ENCODE measurements at places on chromosomes 6 and 20.

- DNase-seq, result no peak
These were observed 318.9 kb downstream of the HDGFL1 start for GRCh38 chr6:22888163-22888752.

DNA sequence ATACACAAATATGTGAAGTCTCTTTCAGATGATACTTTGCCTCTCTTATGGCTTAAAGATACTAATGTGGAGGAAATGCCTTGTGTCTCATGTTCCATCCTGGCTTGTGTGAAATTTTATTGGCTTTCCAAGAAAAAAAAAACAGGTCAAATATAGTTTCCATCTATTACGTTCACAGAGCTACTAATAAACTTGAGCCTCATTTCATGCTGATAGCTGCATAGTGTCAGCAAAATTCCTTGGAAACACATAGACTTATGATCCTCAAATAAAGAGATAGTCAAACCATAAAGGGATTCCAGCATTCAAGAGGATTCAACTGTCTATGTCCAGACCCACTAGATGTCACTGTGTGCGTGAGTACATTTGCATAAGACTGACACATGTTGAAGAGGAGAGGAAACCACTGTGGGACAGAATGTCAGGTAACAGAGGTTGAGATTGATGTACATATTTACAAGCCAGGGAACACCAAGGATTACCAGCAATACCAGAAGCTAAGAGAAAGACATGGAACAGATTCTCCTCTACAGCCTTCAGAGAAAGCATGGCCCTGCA, 266.6 kb downstream of the COL12A1 start:
- DNase-seq, result no peak

DNA sequence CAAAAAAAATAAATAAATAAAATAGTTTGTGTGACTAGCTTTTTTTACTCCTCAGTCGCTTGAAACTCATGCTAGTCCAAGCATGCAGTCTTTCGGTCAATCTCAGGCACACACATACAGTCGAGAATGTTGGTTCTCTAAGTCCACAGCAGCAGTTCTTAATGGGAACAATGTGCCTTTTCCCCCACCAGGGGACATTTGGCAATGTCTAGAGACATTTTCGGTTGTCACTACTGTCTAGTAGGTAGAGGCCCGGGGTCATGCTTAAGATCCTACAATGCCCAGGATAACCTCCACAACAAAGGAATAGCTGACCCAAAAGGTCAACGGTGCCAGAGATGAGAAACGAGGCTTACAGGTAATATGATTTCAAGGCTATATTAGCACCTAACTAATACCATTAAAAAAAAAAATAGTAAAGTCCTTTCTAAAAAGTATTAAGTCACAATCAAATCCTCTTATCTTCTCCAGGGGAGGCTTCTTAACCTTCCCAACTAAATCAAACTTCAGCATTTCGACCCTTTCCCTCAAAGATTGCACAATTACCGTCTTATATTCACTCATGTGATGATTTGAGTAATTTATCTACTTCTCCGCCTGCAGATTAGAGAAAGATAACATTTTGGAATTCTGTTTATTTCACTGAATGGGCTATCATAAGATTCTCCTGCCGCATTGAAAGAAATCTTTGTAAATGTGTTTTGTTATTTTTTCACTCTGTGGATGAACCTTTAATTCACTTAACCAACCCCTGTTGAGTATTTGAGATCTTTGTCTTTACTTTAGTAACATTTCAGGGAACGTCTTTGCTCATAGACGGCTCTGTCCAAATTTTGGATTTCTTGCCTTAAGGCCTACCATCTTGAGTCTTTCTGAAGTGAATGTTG, 8.1 kb upstream of the SALL4 start:
- DNase-seq, result no peak

DNA sequence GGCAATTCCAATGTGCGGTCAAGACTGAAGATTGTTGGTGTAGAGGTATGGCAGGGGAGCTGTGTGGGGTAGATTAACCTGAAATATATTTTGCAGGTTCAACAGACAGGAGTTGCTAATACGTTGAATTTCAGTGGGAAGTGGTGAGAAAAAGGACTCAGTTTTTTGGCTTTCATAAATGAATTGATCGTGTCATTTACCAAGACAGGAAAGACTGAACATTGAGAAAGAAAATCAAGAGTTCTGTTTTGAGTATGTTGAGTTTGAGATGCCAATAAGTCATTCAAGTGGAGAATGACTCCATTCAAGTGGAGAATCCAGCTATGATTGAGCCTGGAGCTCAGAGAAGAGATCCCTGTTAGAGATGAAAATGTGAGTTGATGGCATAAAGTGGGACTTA, 31.1 kb downstream of the NFYA start:
- DNase-seq, result no peak

- no peak for DNase-seq
These were observed 38.3 kb downstream of the DAAM2 start for GRCh38 chr6:39830444-39830843.

GRCh38 chr6:134063966-134064445, 11.6 kb upstream of the SLC2A12 start:
- DNase-seq, result peak; percentile 34

DNA sequence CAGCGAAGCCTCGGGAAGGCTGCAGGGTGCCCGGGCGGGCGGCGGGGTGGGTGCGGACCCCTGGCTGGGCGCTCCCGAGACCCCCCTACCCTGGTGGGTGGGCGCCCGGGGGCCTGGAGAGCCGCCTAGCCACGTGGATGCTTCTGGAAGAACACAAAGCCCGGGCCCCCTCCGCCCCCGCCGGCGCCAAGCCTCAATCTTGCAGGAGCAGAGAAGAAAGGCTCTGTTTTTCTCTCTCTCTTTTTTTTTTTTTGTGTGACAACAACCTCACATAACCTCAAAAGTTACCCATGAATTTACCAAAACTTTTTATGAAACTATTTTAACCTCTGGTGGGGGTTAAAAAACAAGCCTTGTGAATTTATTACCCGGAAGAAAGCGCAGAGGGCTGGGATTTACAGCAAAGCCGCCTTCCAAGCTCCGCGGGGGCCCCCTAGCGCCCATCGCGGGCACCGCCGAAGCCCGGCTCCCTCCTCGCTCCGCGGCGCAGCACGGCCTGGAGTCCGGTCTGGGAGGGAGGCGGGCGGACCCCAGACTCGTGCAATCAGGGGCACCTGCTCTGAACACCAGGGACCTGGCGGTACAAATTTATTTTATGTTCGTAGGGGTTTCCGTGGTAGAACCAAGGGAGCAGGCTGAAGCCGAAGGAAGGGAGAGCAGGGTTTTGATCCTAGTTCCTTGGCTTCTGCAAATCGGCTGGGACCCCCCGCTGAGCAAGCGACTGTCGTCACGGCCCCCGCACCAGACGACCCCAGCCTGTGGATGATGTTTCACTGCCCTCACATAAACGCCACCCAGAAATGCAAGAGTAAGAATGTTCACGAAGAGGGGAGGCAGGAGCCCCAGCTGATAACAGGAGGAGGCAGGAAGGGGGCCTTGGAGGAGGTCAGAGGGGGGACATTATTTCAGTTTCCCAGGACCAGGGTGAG, 58.9 kb downstream of the ZNF831 start:
- DNase-seq, result peak; percentile 26

GRCh38 chr6:84756466-84756865, 7.9 kb downstream of the TBX18 start:
- DNase-seq, result no peak

DNA sequence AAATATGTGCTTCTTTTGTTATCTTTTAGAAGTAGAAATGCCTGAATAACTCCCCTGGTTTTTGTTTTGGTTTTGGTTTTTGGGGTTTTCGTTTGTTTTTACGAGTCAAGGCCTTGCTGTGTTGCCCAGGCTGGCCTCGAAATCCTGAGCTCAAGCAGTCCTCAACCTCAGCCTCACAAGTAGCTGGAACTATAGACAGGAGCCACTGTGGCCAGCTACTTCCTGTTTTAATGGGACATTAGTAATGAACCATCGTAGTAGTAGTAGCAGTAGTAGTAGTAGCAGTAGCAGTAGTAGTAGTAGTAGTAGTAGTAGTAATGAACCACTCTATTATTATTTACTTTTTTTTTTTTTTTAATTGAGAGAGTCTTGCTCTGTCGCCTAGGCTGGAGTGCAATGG, 66.0 kb downstream of the UBR2 start:
- DNase-seq, result no peak

GRCh38 chr20:54772893-54773642, 297.7 kb downstream of the DOK5 start:
- DNase-seq, result no peak

DNA sequence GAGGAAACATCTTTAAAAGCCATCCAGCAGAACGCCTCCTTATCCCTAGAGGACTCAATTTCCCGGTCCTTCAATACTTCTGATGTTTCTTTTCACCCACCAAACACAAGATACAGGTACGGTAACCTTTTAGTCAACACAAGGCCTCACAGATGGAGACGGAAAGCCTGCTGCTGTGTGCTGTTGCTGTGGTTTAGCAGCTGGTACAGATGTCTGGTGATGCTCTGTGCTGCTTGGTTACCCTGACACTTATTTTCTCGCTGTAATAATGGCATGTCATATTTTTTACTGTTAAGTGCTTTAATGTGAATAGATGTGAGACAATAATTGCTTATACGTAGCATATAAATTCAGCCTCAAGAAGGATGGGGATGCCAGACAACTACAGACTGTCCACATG, 25.3 kb downstream of the GMDS start:
- DNase-seq, result no peak

DNA sequence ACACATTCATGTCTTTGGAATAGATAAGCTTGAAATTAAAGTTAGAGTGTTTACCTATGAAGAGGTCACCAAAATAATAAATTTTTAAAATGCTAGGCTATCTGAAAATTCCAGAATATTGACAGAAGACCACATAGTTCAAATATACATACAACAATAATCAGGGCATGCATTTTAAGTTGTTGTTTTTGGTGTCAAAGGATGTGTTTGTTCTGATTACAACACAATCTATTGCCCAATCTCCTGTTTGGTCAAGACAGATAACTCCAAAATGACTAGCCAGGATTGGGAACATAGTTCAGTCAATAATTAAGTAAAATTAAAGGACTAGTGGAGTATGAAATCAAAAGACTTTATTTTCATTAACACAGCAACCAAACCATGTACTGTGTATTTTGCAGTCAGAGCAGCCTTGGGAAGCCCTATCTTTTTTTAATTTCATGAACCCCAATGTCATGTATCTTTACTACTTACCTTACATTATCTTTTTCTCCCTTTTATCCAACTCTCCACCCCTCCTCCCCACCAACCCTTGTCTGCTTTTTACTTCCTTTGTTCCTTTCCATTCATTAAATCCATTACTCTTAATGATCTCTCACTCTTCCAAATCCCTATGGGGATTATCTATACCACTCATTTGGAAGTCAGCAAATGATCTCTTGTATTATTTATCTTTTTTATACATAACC, 111.2 kb downstream of the CDK19 start:
- DNase-seq, result no peak

DNA sequence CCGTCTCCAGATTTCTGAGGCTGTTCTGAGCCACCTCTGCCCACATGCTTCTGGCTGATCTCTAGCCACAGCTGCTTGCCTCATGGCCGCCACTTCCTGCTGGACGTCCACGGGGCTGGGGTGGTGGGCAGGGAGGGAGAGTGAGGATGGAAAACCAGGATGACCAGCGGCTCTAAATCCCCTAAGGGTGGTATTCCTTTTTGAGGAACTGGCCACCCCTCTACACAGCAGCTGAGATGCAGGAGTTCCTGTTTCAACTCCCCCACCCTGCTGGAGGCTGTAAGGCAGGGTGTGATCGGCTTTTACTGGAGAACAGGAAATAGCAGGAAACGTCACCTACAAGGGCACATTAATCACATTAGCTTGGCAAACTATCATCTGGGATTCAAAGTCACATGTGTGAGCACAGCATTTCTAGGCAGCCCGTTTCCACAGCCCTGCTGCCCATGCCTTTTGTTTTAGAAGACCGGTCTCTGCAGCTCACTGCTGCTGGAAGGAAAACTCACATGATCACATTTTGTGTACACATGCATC, 181.6 kb upstream of the ECI2 start:
- no peak for DNase-seq

- DNase-seq, result no peak
These were observed 52.7 kb downstream of the IL20RA start for GRCh38 chr6:136992113-136992512.

DNA sequence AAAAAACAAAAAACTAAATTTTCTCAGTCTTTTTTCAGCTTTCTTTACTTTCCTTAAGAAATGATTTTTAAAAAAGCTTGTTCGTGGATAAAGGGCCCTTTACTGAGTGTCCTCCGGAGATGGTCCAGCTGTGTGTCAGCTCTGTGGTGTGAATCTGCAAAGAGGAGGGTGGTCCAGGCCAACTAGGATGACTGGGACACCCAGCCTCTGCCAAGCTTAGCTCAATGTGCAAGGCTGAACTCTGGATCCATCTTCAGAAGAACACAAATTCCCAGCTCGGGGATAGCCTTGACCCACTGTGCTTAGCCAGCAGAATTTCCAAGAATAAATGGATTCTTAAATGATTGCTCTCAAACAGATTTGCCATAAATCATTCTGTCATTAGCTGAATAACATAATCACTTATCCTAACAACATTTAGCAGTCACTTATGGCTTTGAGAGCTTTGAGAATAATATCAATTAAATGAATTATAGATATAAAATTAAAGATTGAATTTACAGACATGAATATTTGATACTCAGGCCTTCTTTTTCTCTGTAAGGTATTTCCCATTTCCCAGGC, 14.2 kb upstream of the CALHM5 start:
- DNase-seq, result no peak

- peak; percentile 47 for DNase-seq
These were observed 174.1 kb downstream of the DOK5 start for GRCh38 chr20:54649511-54649962.

DNA sequence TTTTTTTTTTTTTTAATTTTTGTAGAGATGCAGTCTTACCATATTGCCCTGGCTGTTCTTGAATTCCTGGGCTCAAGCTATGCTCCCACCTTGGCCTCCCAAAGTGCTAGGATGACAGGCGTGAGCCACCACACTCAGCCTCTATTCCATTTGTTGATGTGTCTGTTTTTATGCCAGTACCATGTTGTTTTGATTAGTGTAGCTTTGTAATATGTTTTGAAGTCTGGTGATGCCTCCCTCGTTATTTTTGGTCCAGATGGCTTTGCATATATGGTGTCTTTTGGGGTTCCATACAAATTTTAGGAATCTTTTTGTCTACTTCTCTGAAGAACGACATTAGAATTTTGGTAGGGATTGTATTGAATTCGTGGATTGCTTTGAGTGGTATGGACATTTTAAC, 193.2 kb downstream of the ADGB start:
- no peak for DNase-seq

DNA sequence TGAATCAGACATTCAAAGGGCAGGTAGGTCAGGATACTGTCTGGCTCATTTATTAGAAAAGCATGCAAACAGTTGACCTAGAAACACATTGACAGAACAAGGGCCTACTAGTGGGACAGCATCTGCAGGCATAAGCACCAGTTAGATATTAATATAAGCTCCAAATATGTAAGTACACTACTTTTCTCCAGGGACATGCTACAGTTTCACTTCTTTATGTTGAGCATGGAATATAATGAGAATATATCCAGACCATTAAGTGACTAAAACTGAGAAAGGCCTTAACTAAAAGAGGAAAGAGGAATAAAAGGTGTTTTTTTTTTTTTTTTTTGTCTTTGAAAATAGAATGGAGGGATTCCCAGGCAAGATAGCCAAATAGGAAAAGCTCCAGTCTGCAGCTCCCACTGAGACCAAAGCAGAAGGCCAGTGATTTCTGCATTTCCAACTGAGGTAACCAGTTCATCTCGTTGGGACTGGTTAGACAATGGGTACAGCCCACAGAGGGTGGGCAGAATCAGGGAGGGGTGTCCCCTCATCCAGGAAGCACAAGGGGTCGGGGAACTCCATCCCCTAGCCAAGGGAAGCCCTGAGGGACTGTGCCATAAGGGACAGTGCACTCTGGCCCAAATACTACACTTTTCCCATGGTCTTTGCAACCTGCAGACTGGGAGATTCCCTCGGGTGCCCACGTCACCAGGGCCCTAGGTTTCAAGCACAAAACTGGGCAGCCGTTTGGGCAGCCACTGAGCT, 251.6 kb downstream of the PHF3 start:
- DNase-seq, result no peak
